Endothelial cell (in vitro differentiated cells): ENCODE measurements at places on chromosomes 13 and 19. TPM values are rescaled to one million over a fixed set of nuclear protein-coding genes. Genes with fewer than 3 reads are reported as not detected.

DNA sequence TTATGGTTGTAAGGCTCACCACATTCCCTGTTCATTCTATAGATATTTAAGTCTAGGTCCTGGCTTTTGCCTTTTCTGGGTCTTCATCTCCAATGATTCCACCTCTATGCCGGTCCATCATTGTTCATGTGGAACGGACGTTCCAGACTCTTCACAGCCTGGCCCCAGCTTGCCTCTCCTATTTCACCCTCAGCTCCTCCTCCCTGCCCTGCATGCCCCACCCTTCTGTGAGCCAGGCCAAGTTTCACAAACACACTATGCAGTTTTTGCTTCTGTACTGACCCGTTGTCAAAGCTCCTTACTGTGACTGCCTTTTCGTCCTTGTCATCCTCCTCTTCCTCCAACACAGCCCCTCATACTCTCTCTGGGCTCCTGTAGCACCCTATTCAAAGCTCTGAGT, 31.3 kb downstream of the TEX26 start:
- no peak for DNase-seq

GRCh38 chr13:42477596-42478190, 96.3 kb upstream of the TNFSF11 start:
- DNase-seq: no peak

GRCh38 chr19:48479686-48480085, 10.5 kb downstream of the CYTH2 start:
- no peak for DNase-seq

NANOS3 gene
- total RNA-seq: 0.69 TPM

GRCh38 chr13:44323754-44324153, 49.9 kb upstream of the SERP2 start:
- no peak for DNase-seq

DNA sequence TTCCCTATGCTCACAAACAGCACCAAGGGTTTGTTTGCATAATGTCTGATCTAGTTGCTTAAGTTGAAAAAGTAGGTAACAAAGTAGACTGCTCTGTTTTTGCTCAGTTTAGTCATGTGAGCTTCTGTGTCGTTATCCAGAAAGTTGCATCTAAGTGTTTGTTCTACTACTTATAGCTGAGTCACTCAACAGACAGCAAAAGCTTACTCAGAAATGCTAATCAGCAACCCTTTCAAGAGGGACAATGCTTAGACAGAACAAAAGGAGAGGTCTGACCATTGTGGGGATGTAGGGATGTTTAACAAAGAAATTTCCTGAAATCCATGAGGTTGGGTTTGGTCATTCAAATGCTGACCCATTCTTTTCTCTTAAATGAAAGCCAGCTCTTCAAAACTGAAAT, 106.4 kb downstream of the ATP8A2 start:
- no peak for DNase-seq

SGCG gene
- 0.59 TPM for total RNA-seq

SACS gene
- total RNA-seq: 45.8 TPM

DNA sequence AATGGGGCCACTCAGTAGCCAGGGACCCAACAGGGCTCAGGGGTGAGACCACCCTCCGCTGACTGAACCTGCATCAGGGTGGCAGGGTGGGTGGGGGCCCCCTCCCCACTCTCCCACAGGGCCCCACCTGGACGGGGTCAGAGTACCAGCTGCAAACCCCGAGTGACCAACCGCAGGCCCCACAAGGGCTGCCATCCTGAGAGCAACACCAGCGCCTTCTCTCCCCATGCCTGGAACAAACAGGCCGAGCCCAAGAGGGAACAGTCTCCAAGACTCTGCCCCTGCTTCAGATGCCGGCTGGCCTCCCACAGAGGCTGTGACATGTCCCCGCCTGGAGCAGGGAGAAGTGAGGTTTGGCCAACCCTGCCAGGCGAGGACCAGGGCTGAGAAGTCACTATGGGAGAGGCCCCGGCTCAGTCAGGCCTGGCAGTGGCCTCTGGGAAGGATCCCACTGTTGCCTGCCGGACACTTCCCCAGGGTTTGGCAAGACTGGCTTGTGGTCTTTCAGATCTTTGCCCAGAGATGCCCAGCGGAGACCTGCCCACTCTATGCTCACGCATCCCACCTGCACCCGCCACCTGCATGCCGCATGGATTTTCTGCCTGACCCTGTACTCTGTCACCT, 27.2 kb downstream of the MPND start:
- no peak for DNase-seq

DNA sequence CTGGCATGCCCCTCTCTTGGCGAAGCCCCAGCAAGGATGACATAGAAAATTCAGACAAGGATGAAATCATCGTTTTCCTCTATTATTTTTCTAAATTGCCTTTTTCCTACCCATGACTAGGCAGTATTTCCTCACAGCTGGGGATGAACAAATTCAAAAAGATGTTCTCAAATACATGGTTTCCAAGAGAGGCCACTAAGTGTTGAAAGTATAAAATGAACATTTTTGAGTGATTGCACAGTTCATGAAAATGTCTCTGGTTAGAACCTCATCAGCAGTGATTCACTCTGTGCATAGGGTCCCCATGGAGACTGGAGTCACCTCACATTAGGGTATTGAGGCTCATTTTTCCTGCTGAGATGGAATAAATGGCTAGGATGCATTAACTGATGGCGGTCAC, 373.7 kb downstream of the DNAJC15 start:
- DNase-seq: no peak

DNA sequence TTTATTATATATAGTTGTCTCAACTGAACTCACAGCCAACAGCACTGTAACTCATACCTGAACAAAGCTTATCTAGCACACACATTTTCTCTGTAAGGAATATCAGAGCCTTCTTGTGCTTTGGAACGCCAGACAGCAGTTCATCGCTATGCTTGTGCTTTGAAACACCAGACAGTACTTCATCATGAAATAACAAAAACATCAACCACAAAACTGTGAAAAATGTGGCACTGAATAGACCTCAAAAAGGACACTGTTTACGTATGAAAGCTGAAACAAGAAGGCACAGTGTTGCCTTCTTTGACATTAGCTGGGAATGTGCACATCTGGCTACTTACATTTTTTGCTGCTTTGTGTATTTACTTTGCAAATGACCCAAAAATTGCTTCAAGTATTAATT, 160.2 kb downstream of the PDS5B start:
- DNase-seq: no peak

- DNase-seq: peak; percentile 38
Measured at GRCh38 chr19:34173193-34173956, 1.1 kb downstream of the LSM14A start.
